ENCODE measurements at places on chromosomes 16 and 17. TPM values are rescaled to one million over a fixed set of nuclear protein-coding genes. Genes with fewer than 3 reads are reported as not detected.

GRCh38 chr17:77749321-77749751, 209.2 kb upstream of the TNRC6C start:
- no peak for DNase-seq
- peaks cover 23% of the 10 kb centered on the region for H3K27me3 ChIP-seq
- H3K4me1 ChIP-seq, result no peaks in the 10 kb centered on the region
- H3K36me3 ChIP-seq, result no peaks in the 10 kb centered on the region

Gene ERCC4
- 10.0 TPM for total RNA-seq

DNA sequence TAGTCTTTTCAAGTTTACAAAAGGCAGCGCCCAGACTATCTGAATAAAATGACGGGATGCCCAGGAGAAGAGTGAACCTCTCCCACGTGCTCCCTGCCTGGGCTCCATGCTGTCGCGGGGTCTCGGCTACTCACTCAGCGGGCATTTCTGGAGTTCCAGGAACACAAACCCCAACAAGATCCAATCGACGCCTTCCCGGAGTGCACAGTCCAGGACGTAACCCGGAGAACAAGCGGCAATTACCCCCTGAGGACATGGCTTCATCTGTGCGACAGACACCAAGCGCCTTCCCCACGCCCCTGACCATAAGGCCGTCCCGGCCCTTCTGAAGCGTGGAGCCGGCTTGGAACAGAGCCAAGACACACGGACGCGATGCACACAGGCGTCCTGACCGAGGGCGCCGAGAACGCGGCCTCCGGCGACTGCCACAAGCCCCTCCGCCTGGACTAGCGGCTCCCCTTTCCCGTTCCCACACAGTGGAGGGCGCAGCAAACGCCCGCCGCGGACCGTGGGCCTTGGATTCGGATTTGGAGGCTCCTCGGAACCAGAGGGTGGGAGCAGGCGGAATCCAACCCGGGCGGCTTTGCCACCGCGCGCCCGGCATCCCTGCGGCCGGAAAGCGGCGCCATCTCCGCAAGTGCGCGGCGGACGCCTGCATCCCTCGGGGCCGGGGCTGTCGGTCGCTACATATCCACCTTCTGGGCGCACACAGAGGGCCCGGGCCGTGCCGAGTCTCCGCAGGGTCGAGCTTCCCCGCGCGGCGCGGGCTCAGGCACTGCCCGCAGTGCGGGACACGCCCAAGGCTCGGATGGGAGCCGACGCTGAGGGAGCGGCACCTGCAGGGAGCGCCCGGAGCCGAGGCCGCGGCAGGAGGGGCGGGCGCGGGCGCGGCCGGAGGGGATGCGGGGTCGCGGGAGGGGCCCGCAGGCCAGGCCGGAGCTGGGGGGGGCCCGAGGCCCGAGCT, 725 bp downstream of the ABCA3 start:
- peaks cover 42% of the 10 kb centered on the region for H3K27me3 ChIP-seq
- H3K4me1 ChIP-seq, result no peaks in the 10 kb centered on the region
- no peak for DNase-seq
- H3K4me3 ChIP-seq, result peak overlapping the region; percentile 57
- H3K36me3 ChIP-seq, result no peaks in the 10 kb centered on the region

DNA sequence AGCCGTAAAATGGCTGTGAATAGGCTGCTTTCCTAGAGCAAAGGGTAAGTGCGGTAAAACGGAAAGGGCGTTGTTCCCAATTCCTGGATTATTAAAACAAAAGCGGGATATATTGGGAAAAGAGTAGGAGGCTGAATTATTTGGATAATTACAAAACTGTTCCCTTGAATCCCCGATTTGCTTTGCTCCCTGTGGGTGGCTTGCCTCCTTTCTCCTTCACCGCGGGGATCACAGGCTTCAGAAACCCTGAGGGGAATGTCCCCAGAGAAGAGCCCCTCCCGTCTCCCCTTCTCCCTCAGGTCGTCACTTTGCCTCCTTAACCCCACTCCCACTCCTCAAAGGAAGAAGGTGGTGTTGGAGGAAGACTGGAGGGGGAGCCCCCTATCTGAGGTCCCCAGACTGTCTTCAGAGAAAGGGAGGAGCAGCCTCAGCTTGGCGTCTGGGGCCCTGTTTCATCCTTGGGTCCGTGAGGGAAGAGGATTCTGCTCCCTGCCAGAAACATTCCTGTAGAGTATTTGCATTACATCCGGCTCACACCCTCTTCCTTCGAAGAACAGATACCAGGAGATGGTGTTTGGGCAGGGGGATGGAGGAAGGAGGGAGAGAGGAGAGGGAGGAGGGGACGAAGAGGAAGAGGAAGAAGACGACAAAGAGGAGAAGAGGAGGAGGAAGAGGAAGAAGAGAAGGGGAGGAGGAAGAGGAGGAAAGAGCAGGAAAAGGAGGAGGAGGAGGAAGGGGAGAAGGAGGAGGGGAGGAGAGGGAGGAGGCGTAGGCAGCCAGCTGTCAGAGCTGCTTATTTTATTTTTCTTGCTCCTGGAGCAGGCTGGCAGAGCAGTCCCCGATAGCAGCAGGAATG, 31.8 kb downstream of the MRM1 start:
- H3K27me3 ChIP-seq, result peaks cover 69% of the 10 kb centered on the region
- H3K4me1 ChIP-seq, result peaks cover 2% of the 10 kb centered on the region
- DNase-seq, result no peak
- no peaks in the 10 kb centered on the region for H3K36me3 ChIP-seq
- H3K4me3 ChIP-seq, result no peak overlapping the region

DNA sequence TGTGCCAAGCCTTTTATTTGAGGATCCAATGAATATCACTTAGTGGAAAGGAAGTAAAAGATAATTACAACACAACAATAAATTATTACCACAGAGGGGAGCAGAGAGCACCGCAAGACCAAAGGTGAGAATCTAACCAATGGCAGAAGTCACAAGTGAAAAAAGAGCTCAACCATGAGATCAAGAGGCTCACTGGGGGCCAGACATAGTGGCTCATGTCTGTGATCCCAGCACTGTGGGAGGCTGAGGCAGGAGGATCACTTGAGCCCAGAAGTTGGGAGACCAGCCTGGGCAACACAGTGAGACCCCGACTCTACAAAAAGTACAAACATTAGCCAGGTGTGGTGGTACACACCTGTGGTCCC, 17.7 kb downstream of the ANKRD11 start:
- H3K27me3 ChIP-seq, result no peaks in the 10 kb centered on the region
- H3K4me1 ChIP-seq, result peaks cover 25% of the 10 kb centered on the region
- no peak overlapping the region for H3K4me3 ChIP-seq

Gene ST6GALNAC2
- total RNA-seq, result not detected

Gene MYL4
- total RNA-seq, result not detected

Gene NLRC3
- total RNA-seq, result not detected

Gene TBC1D28
- not detected for total RNA-seq

DNA sequence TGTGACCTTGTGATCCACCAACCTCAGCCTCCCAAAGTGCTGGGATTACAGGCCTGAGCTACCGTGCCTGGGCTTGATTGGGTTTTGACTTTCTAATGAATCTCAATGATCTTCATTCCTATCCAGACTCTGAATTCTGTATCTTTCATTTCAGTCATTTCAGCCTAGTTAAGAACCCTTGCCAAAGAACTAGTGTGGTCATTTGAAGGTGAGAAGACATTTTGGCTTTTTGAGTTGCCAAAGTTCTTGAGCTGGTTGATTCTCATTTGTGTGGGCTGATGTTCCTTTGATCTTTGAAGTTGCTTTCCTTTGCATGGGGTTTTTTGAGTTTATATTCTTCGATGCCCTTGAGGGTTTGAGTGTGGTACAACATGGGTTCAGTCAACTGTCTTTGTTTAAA, 30.6 kb upstream of the TEKT1 start:
- no peak for DNase-seq
- H3K27ac ChIP-seq, result no peak overlapping the region
- H3K27me3 ChIP-seq, result peaks cover 2% of the 10 kb centered on the region

DNA sequence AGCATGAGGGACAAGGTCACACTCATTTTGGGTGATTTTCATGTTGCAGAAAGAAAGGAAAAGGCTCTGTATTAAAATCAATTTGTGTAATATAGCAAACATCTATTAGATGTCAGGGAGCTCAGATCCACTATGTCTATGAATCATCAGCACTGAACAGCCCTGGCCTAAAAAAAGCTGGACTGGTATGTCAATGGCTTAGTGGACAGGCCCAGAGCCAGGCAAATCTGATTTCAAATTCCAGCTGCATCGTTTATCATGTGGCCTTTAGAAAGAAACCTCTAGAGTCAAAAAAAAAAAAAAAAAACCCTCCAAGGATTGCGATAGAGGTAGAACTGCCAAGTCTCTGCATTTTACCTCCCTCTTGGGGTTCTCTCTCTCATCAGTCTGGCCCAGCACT, 5.4 kb downstream of the GAS7 start:
- H3K27me3 ChIP-seq, result no peaks in the 10 kb centered on the region
- H3K4me3 ChIP-seq, result no peak overlapping the region
- peak overlapping the region; percentile 51 for H3K27ac ChIP-seq
- H3K36me3 ChIP-seq, result no peaks in the 10 kb centered on the region
- peaks cover 10% of the 10 kb centered on the region for H3K4me1 ChIP-seq

DNA sequence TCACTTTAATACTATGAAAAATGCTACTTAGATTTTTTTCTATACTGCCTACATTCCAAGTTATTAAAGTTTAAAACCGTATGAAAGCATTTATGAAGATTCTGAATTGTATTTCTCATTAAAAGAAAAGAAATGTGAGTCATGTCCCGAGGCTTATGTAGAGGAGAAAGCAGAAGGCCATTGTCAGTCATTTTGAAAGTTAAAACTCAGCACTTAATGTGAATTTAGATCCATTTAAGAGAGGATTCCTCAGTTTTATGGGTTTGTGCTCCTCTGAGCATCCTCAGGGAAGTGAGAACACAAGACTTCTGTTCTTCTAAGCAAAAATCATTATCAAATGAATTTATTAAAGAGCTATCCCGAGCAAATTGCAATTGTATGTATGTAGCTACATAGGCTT, 11.8 kb downstream of the C17orf75 start:
- no peak for DNase-seq
- H3K36me3 ChIP-seq, result peaks cover 6% of the 10 kb centered on the region
- H3K27me3 ChIP-seq, result no peaks in the 10 kb centered on the region
- H3K4me3 ChIP-seq, result no peak overlapping the region

Gene CDH13
- total RNA-seq, result 45.8 TPM

GRCh38 chr16:81530814-81531213, 86.2 kb downstream of the CMIP start:
- H3K27ac ChIP-seq, result no peak overlapping the region
- no peaks in the 10 kb centered on the region for H3K27me3 ChIP-seq
- DNase-seq, result no peak

DNA sequence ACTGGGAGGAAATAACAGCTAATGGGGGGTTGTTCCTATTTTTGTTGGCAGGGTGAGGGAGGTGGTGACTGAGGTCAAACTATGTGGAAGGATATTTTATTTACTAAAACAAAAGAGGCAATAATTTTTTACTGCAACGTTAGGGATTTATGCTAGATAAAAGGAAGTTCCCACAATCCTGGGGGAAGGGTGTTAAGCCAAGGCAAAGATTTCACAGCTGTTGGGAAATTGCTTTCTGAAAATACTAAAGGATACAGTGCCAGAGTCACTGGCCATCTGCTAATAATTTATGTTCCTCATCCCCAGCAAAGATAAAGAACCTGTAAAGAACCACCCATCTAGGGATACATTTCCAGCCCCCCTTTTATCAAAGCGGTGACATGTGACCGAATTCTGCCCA, 756.0 kb upstream of the RBFOX1 start:
- DNase-seq, result no peak
- H3K27me3 ChIP-seq, result no peaks in the 10 kb centered on the region
- H3K4me3 ChIP-seq, result no peak overlapping the region
- H3K36me3 ChIP-seq, result no peaks in the 10 kb centered on the region
- H3K4me1 ChIP-seq, result no peaks in the 10 kb centered on the region

GRCh38 chr17:7930841-7931631, 710 bp downstream of the TRAPPC1 start:
- DNase-seq, result no peak
- peak overlapping the region; percentile 84 for H3K27ac ChIP-seq
- no peaks in the 10 kb centered on the region for H3K27me3 ChIP-seq
- no peaks in the 10 kb centered on the region for H3K36me3 ChIP-seq
- H3K4me1 ChIP-seq, result peaks cover 7% of the 10 kb centered on the region

GRCh38 chr16:12225806-12226465, 249.4 kb downstream of the SNX29 start:
- peaks cover 27% of the 10 kb centered on the region for H3K4me1 ChIP-seq
- H3K36me3 ChIP-seq, result no peaks in the 10 kb centered on the region
- no peak overlapping the region for H3K27ac ChIP-seq
- no peaks in the 10 kb centered on the region for H3K27me3 ChIP-seq
- no peak overlapping the region for H3K4me3 ChIP-seq
